NCI-H2029 (cell line): ENCODE measurements at places on chromosomes 2 and 18.

DNA sequence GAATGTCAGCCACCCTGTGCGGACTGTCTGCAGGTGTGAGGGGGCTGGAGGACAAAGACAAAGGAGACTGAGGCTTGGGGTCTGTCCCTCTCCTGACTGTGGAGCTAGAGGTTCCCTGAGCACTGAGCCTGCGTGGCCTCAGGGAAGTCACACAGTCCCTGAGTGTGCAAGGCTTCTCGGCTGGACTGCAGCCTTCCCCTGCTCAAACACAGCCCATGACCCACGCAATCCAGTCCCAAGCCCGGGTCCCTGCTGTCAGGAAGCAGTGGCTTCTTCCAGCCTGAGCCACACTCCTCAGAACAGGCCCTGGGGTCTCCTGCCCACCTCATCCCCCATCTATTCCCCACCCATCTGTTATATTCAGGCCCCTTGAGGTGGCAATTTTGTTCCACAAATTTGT, 2.7 kb downstream of the ASTL start:
- no peak for DNase-seq

DNA sequence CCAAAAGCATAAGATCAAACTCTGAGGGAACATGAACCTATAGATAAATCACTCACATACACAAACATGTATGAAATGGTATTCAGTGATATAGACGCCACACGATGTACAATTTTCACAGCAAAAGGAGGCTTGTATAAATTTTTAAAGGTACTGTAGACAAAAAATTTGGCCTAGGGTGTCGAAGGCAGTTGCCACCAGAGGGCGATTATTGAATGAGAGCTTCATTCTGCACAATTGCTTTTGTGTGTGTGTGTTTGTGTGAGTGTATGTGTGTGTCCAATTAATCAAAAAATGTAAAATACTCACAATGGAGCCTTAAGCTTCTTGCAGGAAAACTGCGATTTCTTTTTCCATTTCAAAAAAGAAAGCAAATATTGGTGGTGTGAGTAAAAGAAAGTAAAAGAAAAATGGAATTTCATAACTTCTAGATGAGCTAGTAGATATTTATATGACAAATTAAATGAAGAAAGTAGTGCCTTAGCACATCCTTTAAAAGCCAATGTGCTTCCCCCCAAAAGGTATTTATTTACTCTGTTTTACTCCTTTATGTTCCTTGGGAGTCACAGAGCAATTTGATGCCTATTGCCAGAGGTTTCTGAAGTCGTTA, 800.1 kb downstream of the SATB2 start:
- no peak for DNase-seq

- no peak for DNase-seq
Measured at GRCh38 chr2:21916934-21917522, 793.3 kb downstream of the TDRD15 start.

DNA sequence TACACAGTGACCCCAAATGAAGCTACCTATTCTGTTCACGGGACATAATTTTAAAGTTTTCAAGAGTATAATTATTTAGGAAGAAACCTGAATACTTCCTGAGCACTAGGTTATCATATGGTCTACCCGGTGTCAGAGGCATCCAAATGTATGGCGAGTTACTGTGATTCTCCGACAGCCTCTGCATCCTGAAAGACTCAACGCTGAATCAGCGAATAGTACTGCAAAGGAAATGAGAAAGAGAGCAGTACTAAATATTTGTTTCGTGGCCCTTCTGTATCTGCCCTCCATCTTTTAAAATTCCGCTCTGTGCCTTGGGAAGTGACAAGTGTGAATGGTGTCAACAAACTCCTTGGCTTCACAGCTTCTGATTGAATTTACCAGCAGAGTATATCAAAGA, 358.0 kb upstream of the ZEB2 start:
- DNase-seq = no peak

- no peak for DNase-seq
Measured at GRCh38 chr2:157321466-157321865, 4.2 kb downstream of the ERMN start.

- DNase-seq = no peak
Measured at GRCh38 chr2:45114221-45114955, 105.1 kb upstream of the SIX2 start.

DNA sequence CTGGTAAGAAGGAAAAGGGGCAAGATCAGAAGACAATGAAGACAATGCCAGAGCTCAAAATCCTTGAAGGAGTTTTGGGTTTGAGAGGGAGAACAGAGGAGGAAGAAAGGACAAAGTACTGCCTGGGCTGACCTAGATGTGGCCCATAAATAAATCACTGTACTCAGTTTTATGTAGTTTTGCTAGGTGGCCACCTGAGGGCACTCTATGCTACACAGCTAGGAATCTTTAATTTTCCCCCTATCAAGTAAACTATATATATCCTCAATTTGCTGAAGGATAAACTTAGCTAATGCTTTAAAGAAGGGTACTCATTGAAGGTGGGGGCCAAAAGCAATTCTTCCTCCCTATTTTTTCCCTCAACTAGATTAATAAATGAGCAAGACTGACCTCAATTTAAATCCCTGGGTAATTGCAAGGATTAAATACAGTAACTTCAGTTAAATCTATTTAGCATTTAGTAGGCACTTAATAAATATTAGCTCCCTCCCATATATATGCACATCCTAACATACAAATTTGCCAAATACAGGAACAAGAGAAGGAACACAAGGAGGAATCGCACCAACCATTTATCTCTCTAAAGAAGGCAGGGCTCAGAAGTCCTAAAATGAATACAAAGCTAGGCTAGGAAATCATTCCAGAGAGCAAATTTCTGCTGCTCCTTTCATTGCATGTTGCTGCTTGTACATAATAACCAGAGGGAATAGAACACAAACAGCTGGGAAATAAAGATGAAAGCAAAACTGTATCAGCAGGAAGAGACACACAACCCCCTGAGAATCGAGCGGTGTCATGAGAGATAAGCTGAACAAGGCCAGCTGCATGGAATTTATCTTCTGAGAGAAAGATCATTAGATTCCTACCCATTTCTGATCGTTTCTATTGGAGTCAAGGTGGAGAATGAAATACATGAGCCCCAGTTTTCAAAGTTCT, 540.1 kb downstream of the NRXN1 start:
- DNase-seq = no peak

DNA sequence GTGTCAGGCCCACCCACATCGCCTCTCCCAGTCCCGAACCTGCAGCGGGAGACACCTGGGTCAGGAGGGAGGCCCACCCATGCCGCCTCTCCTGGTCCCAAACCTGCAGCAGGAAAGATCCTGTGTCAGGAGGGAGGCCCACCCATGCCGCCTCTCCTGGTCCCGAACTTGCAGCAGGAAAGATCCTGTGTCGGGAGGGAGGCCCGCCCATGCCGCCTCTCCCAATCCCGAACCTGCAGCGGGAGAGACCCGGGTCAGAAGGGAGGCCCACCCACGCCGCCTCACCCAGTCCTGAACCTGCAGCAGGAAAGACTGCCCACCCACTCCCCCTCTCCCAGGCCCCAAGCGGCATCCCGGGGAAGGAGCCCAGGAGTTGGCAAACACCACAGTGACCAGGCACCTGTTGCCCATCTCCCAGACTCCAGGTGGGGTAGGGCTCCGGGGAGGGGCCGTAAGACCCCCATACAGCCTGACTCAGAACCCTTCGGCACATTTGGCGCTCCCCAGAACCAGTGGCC, 7.8 kb downstream of the SLC66A2 start:
- DNase-seq = no peak

DNA sequence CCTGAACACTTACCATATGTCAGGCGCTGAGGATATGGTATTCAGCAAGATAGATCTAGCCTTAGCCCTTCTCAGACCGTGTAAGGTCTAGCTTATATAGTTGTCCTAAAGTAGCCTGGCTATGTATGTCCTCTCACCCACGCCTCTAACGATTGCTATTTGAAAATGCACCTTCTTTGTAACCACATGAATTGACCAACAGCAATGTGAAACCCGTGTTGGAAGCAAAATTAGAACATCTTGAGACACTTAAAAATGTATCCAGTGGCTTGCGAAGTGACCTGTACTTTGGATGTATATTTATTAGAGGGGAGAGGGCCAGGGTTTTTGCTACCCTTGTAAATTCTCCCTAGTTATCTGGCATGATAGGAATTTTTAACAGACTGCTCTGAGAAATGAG, 860.0 kb upstream of the ZEB2 start:
- no peak for DNase-seq

DNA sequence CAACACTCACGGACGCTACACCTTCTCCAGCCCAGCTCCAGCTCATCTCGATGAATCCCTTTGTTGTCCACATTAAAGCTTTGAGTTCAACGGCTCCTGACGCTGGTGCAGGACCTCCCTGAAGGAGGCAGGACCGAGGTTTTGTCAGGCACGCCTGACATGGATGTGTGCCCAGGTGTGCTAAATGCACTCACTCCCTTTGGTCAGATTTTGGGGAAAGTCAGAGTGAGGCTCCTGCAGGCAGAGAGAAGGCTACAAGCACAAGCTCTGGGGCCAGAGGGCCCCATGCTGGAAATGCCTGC, 78.6 kb downstream of the NDUFA10 start:
- no peak for DNase-seq

DNA sequence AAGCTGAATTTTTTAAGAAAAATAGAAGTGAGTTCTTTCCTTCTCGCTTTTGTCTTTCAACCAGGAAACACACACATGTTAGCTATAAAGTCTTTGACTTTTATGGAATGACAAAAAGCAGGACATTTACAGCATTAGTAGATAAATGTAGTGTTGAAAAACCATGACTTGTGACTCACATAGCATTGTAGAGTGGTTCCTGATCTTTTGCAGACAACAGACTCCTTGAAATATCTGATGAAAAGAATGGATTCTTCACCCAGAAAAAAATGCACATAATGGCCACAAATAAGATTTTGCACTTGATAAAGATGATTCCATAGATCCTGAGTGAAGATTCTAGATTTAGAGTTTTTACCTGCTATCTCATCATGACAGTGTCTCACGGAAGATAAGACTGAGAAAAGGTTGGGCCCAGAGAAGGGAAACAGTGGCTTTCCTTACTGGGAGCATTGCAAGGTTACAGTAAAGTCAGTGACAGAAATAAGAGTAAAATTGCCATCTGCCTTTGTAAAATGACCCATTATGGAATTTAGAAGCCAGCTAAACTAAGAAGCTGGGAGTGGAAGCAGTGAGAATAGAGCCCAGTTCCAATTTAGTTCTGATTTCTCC, 14.0 kb downstream of the SMARCAL1 start:
- DNase-seq = no peak

GRCh38 chr2:73970141-73970803, 14.4 kb upstream of the TET3 start:
- no peak for DNase-seq

- DNase-seq = no peak
Measured at GRCh38 chr18:13808294-13809042, 15.5 kb upstream of the MC5R start.

DNA sequence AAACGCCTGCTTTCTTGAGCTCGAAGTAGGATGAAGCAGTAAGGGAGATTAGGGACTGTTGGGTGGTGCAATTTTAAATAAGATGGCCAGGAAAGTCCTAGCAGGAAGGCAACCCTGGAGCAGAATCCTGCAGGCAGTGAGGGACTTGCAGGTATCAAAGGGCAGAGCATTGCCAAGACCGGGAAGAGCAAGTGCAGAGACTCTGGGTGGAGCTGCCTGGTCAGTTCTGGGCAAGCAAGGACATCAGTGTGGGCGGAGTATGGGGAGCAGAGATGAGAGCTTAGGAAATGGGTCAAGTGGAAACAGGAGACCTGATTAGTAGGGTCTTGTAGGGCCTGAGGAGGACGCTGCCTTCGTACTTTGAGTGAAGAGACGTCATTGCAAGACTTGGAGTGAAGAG, 64.4 kb upstream of the NCK2 start:
- no peak for DNase-seq
